ENCODE measurements at places on chromosomes 3 and 15.
A peak's percentile ranks its signal among the peaks of the same experiment; 100 is the strongest.

DNA sequence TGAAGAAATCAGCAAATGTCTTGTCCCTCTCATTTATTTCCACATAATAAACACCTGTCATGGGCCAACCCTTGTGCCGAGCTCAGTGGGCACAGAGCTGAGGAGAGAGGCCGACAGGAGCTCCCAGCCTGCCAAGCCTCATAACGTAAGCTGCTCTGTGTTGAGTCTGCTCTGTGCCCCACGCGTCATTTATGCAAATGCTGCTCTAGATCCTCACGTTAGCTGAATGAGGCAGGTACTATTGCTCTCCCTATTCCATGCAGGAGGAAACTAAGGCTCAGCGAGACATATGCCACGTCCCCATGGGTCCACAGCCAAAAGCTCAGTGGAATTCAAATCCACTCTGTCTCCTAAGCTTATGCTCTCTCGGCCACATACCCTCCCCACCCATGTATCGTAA lies 41.5 kb downstream of the EFCAB12 start:
- no peak for DNase-seq

GRCh38 chr3:183481582-183481981 lies 53.2 kb upstream of the MCF2L2 start:
- DNase-seq: no peak

DNA sequence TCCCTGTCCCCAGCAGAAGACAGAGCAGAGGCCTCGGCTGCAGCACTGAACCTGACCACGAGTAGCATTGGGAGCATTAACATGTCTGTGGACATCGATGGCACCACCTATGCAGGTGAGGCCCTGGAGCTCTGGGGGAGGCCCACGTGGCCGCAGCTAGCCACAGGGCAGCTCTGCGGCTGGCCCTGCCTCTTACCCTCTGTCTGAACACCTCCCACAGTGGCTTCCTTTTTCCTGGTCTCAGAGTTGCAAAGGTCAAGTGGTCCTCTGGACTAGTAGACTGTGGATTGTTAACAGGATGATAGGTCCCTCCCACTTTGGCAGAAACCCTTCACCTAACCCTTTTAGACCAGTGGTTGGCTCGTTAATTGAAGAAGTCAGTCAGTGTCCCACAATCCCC lies 22.5 kb upstream of the CLK3 start:
- DNase-seq: no peak

- DNase-seq: no peak
Observed at GRCh38 chr3:112602217-112602838, 38.6 kb downstream of the CCDC80 start.

DNA sequence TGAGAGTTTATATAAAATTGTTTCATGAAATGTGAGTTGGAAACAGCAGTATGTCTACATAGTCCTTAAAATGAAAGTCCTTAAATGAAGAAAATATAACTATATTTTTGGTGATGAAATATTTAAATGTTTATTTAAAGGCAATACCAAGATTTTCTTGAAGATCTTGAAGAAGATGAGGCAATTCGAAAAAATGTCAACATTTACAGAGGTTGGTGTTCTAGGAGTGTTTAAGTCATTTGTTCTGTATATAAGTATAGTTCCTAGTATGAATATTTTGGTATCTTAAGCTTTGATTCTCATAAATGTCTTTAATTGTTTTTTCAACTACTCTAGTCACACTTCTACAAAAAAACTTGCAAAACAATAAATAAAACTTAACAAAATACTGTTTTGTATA lies 29.0 kb downstream of the NMD3 start:
- DNase-seq: no peak

- DNase-seq: no peak
Observed at GRCh38 chr3:174955513-174956016, 96.4 kb downstream of the NAALADL2 start.

GRCh38 chr3:101814835-101815234 lies 34.5 kb upstream of the NFKBIZ start:
- peak; percentile 31 for DNase-seq

DNA sequence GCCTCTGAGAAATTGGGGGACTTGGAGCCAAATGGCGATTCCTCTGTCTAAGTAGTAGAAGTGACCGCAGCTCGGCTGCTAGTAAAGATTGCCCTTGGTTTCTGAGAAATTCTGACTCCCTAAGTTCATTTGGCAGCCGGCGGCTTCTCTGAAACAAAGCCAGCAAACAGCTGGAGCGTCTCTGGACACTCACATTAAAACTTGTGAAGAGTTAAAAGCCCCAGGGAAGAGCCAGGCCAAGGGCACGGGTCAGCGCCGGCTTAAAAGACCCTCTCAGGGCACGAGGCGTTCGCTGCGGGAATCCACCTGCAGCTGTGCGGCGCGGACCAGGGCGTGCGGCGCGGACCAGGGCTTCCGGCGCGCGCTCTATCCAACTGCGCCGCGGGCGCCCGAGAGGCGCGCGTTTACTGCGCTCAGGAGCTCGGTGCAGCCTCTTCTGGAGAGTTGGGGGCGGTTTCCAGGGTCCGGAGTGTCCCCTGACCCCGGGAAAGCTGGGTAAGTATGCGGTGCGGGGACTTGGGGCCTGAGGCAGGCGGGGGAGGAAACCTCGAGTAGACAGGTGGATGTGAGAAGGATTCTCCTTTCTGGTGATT lies at the start of gene COL6A5:
Gene COL6A5 (plus strand): TSS at position 186 of the 593 bp plus-strand sequence. CDS start 27,967 bp downstream, outside the sequence.
- no peak for DNase-seq

Measured in DMS153 (cell line).